Myocyte (in vitro differentiated cells): ENCODE measurements at places on chromosomes 7 and 10. TPM values are rescaled to one million over a fixed set of nuclear protein-coding genes. Genes with fewer than 3 reads are reported as not detected.

DNA sequence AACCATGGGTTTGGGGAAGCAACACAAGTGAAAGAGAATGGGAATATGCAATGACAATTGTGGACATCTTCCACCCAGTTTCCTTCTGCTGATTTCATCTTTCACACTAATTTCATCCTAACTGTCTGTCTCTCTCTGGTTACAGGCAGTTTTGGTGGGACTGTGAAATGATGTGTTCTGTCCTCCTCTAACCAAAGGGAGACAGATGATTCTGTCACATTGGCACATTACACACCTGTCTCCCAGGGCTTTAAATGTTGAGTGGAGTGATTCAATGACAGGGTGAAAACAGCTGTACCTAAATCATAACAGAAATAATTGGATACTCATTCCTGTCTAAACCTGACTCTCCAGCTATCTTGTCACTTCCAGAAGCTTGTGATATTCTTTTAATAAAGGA lies 60.0 kb downstream of the DGKB start:
- DNase-seq, result peak; percentile 23

- DNase-seq, result no peak
Observed at GRCh38 chr7:99788554-99788953, 4.6 kb upstream of the CYP3A4 start.

GRCh38 chr7:148481971-148482626 lies 108.5 kb upstream of the C7orf33 start:
- DNase-seq, result no peak

- DNase-seq, result peak; percentile 63
Observed at GRCh38 chr7:30348083-30348560, 63.7 kb downstream of the ZNRF2 start.

DNA sequence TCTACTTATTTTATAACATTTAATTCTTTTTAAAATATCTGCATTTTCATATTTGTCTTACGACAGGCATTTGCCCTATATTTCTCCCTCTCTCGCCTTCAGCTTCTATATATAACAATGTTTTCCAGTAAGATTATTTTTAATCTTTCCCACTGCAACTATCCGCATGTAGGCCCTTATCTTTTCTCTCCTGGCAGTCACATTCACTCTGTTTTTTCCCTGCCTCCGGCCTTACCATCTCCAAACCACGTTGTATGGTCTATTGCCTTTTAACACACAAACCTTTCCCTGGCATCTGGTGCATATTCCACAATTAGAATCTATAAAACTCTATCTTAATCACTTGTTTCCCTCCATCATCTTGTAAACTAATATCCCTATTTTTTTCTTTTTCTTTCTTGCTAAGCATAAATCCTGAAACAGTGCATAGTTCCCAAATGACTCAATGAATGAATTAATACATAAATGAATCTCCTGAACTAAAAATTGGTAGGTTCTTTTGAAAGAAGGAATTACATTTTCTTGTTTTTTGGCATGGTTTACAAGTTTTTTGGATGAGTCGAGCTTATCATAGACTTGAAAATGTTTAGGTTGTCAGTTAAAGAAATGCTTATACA lies 173.2 kb downstream of the SEMA3A start:
- no peak for DNase-seq

GRCh38 chr10:129741978-129742741 lies 221.9 kb downstream of the EBF3 start:
- DNase-seq, result no peak

DNA sequence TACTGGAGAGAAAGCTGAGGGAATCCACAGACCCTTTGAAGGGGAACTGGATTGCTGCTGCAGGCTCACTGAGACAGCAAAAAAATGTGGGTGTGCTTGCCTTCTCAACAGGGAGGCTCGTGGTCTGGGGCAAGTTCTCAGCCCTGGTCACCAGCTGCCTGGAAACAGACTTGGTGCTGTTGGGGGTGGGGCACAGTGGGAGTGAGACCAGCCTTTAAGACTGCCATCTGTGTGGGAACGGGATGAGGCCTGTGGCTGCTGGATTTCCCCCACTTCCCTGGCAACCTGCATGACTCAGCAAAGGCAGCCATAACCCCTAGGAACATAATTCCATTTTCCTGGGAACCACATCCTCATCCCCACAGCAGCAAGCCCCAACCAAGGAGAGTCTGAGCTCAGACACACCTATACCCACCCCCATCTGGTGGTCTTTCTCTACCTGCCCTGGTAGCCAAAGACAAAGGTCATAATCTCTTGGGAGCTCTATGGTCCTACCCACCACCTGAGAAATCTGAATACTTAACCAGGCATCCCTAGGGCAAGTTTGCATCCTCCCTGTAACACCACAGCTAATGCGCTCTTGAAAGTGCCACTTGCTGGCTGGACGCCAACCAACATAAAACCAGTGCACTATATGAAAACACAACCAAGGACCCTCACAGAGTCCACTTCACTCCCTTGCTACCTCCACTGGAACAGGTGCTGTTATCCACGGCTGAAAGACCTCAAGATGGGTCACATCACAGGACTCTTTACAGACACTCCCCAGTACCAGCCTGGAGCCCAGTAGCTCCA lies 45.0 kb upstream of the TFEC start:
- peak; percentile 40 for DNase-seq

DNA sequence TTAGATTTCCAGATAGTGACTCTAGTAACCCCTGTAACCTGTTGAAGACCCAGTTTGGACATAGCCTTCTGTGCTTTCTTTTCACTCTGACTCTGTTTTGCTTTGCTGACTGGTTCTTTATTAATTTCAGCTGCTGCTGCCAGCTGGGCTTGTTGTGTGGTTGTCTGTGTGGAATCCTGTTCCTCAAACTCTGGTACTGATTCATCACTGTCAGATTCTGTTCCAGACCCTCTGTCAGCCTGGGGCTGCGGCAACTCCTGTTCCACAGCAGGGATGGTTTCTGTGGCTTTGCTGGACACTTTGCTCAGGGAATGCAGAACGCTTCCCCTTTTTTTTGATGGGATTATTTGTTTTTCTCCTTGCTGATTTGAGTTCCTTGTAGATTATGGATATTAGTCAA lies 104.9 kb downstream of the SEC23IP start:
- DNase-seq, result peak; percentile 76

DNA sequence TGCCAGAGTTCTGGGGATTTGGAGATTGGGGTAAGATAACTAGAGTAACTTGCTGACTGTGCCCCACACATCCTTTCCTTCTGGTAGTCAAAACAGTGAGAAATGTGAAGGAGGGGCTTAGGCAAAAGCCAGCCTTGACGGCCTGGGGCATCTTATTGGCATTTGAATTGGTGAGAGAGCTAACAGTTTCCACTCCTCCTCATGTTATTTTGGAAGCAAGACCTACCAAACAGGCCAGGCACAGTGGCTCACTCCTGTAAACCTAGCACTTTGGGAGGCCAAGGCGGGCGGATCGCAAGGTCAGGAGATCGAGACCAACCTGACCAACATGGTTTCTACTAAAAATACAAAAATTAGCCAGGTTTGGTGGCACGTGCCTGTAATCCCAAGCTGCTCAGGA lies 596.6 kb downstream of the GRM8 start:
- DNase-seq, result no peak

Gene NPTX2
- 121 and 170 TPM in 2 replicates for total RNA-seq

Gene GLI3
- 2.7 and 3.7 TPM in 2 replicates for total RNA-seq

Gene MBL2
- not detected in 2 replicates for total RNA-seq

Gene MAT1A
- total RNA-seq, result 0.11 TPM in 1 of 2 replicates, not detected in the other
